ENCODE measurements at places on chromosomes 6 and 20.
A peak's percentile ranks its signal among the peaks of the same experiment; 100 is the strongest.

DNA sequence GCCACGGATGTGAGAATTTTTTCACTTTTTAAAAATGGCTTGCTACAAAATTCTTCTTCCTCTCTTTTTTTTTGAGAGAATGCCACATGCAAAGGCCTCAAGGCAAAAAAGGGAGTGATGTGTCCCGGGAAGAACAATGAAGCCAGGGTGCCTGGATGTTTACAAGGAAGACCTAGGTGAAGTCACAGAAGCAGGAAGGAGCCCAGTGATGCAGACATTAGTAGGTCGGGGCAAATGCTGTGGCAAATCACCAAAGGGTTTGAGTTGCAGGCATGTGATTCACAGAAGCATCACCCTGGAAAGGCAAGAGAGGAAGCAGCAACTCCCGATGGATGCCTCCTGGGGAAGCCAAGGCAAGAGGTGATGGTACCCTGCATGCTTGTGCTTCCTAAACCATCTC, 46.8 kb downstream of the FARS2 start:
- no peak for DNase-seq

GRCh38 chr20:41272339-41272738, 45.2 kb downstream of the ZHX3 start:
- DNase-seq, result no peak

DNA sequence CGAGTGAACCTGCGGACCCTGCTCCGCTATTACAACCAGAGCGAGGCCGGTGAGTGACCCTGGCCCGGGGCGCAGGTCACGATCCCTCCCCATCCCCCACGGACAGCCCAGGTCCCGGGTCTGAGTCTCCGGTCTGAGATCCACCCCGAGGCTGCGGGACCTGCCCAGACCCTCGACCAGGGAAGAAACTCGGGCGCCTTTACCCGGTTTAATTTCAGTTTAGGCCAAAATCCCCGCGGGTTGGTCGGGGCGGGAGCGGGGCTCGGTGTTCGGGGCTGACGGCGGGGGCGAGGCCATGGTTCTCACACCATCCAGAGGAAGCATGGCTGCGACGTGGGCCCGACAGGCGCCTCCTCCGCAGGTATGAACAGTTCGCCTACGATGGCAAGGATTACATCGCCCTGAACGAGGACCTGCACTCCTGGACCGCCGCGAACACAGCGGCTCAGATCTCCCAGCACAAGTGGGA, 46.9 kb upstream of the TRIM26 start:
- DNase-seq, result no peak

DNA sequence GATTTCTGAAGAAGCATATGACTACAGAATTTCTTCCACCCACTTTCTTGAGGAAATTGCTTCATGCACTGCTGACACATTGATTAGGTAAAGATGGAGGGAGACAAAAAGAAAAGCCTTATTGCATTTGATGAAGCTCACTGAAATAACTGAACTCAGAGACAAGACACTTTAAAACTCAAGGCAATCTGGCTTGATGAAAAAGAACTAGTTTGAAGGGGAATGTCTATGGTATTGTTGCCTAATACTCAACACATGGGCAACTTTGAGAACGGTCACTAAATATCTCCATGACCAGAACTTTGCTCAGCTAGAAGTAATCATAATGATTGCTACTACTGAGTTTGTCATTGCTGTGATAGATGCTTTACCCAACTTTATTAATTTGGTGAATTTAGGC, 38.1 kb downstream of the HTR1B start:
- DNase-seq, result no peak

DNA sequence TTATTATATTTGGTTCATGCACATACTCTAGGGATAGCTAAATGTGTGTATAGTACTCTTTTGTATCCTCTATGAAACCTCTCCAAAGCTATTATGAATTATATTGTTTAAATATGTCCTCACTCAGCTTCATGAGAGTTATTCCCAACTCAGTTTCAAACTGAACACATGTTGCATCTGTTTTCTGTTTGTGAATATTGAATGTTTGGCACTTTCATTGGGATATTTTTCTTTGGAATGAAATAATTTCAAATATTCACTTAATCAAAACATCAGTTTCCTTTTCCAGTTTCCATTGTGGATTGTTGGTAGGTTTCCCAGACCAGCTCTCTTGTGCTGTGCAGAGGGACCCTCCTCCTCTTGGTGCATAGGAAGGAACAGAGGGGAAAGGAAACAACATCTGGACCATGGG, 46.6 kb downstream of the HDAC2 start:
- no peak for DNase-seq

DNA sequence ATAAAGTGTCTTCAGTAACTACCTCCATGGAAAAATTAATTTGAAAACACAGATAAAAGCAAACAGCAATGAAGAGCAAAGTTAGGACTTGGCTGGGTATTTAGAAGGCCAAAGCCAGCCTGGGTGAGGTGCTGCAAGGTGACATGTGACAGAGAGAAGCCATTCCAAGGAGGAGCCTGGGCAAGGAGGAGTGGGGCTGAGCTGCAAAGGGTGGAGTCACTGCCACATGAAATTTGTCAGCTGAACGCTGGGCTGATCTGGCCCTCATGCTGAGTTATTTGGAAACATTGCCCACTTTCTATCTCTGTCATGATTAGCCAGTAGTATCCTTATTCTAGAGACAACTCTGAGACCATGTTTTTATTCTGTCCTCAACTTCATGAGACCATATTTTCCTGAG, 76.3 kb downstream of the PERP start:
- DNase-seq, result no peak

GRCh38 chr6:89081129-89081422, 525 bp downstream of the PNRC1 start:
- DNase-seq, result no peak

DNA sequence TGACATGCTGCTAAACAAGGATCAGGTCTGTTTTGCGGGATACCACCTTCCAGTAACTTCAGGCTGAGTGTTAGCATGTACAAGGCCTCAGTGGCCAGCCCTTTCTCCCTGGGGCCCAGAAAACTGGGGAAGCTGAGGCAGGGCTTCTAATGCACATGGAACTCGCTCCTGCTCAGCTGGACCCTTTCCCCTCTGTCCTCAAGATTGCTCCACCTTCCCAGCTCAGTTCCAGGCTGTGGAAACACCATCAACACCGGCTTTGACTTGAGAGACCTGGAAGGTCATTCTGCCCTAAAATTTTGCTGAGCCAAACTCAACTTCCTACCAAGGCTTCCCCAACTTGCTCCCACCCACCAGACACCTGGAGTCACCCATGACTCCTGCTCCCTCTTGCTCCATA, 4.2 kb upstream of the BLCAP start:
- DNase-seq, result no peak

- DNase-seq, result no peak
Observed at GRCh38 chr6:105474234-105474633, 71.4 kb upstream of the PREP start.

DNA sequence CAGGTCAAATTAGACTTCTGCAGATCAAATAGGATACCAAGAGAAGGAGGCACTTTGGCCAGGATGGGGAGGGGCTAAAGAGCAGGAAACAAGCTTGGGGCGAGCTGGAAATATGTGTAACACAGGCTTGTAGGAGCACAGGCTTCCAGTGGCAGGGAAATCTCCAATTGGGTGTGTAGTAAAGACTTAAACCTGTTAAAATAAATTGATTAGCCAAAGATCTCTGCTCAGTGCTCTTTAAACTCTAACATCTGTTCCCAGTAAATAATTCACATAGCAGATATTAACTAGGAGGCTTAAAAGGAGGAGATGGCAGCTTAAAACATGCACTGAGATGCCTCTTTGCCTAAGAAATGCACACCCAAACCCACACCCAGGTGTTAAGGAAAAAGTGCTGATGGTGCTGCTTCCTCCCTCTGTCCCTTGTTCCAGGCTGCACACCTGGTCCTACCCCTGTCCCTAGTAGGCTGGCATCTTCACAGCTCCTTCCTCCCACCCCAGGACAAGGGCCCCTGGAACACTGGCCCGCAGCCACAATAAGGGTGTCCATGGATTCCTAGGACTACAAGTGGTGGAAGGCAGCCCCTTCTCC, 93.5 kb upstream of the MLN start:
- no peak for DNase-seq

DNA sequence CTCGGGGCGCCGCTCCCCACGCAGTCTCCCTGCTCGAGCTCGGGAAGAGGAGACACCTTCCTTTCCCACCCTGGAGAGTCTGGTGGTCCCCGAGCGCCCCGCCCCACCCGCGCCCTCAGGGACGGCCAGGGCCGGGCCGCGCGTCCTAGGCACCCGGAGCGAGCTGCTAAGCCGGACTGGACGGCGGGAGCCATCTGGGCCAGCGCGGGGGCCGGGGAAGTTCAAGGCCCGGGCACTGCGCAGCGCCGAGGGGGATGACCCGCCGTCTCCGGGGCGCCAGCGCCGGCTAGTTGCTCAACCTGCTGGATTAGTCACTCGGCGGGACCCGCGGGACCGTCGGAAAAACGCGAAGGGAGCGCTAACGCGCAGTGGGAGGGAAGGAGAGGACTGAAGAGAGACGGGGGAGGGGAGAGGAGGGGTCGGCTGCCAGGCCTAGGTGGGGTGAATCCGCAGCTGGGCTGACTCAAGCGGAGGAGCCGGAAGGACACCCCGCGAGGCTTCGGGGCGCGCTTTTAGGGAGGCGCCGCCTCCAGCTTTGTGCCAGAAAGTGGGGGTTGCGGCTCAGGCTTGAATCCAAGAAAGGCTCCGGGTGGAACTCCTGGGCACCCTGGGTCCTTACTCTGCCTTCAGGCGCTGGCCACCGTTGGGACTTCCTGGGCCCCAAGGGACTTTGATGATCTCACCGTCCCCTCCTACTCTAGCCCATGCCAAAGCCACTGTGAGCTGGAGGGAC, 75.7 kb upstream of the FOXP4 start:
- no peak for DNase-seq

- no peak for DNase-seq
Observed at GRCh38 chr6:150157081-150157480, 14.2 kb downstream of the PPP1R14C start.

DNA sequence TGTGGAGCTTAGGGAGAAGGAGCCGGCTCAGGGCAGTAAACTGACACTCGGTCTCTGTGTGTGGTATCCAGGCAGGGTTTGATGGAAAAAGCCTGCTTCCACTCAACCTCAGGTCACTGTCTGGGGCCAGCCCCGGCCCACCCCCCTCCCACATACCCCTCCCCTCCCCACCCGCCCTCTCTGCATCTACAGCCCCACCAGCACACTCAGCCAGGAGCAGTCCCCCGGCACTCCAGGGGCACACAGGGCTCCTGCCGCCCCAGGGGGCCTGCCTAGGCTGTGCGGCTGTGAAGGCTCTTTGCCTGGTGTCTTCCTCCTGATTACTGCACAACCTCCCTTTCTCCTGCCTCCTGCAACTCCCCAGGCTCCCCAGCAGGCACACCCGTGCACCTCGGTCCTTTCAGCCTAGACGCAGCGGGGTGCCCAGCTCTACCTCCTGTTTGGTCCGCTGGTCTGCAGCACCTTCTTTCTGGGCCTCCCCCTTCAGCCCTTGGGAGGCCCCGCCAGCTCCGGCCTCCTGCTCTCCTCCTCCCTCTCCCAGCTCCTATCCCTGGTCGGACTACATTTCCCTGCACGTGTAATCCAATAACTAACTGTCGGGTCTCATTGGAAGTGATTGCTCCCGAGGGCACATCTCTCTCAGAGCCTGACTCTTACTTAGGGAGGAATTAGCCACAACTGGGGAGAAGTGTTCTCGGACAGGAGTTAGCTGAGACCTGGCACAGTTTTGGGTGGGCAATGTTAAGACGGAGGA, 1.3 kb upstream of the FOXF2 start:
- no peak for DNase-seq

- no peak for DNase-seq
Observed at GRCh38 chr6:43705996-43706395, 18.4 kb upstream of the MRPS18A start.

GRCh38 chr20:11178946-11179654, 505.3 kb upstream of the JAG1 start:
- no peak for DNase-seq

DNA sequence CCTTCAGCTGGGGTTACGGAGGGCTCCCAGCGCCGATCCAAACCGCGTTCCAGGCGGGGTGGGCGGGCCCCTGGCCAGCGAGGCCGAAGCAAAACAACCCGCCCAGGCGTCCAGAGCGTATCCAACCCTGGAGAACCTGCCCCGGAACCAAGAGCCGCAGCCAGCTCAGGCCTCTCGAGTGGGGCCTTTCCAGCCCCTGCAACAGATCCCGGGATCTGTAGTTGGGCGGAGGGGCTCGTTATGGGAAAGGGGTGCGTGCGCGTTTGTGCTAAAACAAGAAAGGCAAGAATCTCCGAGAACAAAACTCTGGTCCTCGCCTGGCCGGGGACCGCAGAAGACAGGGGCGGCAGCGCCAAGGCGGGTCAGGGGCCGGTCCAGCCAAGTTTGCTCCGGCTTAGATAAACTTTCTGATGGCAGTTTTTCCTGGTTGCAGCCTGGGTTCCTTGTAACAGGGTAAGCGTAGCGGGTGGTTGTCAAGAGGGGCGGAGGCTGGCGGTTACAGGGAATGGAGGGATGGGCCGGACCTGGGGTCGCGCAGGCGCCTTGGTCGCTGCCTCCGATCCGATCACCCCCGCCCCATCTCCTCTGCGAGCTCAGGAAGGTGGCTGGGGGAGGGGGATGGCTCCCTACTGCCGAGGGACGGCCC, 448 bp upstream of the RIN2 start:
- DNase-seq, result peak; percentile 38

- DNase-seq, result no peak
Observed at GRCh38 chr20:32982617-32983458, 21.4 kb downstream of the SUN5 start.

Data from esophagus squamous epithelium (tissue), 5 donors.